ENCODE measurements at places on chromosomes 16 and 17. TPM values are rescaled to one million over a fixed set of nuclear protein-coding genes. Genes with fewer than 3 reads are reported as not detected.

Gene TXNDC17
- 67.0 TPM for total RNA-seq

Gene GAS2L2
- 0.51 TPM for total RNA-seq

Gene G6PC1
- not detected for total RNA-seq

Gene GLTPD2
- not detected for total RNA-seq

Gene SLC7A6OS
- total RNA-seq = 16.8 TPM

Gene CLEC3A
- total RNA-seq = not detected

Gene CCL2
- total RNA-seq = 24.3 TPM

Gene TACO1
- 15.2 TPM for total RNA-seq

Gene TMED6
- 1.3 TPM for total RNA-seq

Gene GNAO1
- total RNA-seq = 0.44 TPM

Gene ERN2
- total RNA-seq = not detected

Gene CD19
- 0.68 TPM for total RNA-seq

Gene CCL4L2
- total RNA-seq = not detected

Gene CDH1
- not detected for total RNA-seq

Gene FGF11
- total RNA-seq = 0.88 TPM

Gene CWC25
- total RNA-seq = 23.0 TPM

Gene SLC38A10
- 104 TPM for total RNA-seq

Gene SDK2
- total RNA-seq = under 0.01 TPM

Gene KRTAP17-1
- total RNA-seq = not detected

Gene NPIPA2
- 2.6 TPM for total RNA-seq

Gene TRPV3
- 1.2 TPM for total RNA-seq

Gene ACBD4
- total RNA-seq = 10.6 TPM

Gene SMG1
- 121 TPM for total RNA-seq

Gene TBC1D3G
- 3.1 TPM for total RNA-seq

Gene CES1
- total RNA-seq = 57.3 TPM

Gene CSH1
- not detected for total RNA-seq

Gene HSD11B2
- not detected for total RNA-seq

Gene CACNG1
- total RNA-seq = not detected

Gene SLC35B1
- total RNA-seq = 42.2 TPM

Gene CDR2L
- total RNA-seq = 5.7 TPM

Gene HOXB4
- 0.98 TPM for total RNA-seq

Gene HBM
- not detected for total RNA-seq

Gene MBTD1
- 26.5 TPM for total RNA-seq

Gene KRT33A
- total RNA-seq = not detected

Gene MYCBPAP
- 1.3 TPM for total RNA-seq

Measured in subcutaneous adipose tissue (tissue), 4 donors.